ENCODE measurements at places on chromosomes 13 and 19.

DNA sequence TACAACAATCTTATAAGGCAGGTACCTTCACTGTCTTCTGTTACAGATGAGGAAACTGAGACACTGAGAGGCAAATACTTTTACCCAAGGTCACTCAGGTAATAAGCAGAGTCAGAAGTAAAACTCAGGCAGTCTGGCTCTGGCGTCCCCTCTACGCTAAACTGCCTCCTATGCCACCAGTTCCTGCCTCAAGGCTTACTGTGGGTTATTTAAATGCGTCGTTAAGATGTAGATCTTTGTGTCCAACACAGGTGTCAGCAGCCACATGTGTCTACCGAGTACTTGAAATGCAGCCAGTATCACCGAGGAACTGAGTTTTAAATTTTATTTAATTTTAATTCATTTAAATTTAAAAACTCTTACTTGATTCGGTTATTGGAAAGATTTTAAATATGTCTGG, 1.9 kb downstream of the HAS1 start:
- no peak for DNase-seq

GRCh38 chr13:49494645-49495044, 1.1 kb upstream of the PHF11 start:
- no peak for DNase-seq

- no peak for DNase-seq
These were observed 563.5 kb upstream of the SPRY2 start for GRCh38 chr13:80904386-80904785.

DNA sequence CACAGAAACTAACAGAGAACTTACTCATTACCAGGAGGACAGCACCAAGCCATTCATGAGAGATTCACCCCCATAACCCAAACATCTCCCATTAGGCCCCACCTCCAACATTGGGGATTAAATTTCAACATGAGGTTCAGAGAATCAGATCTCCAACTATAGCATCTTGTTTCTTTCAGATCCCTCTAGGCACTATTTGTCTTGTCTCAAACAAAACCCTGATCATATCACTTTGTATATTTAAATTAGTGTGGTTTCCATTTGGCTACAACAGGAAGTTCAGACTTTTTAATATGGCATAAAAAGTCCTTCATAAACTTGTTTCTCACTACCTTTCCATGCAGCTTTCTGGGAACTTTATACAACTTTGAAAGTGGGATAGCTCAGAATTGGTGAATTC, 699.0 kb upstream of the MIR17HG start:
- DNase-seq = no peak

GRCh38 chr19:10353793-10354391, 14.5 kb upstream of the ICAM3 start:
- DNase-seq = no peak

GRCh38 chr13:110474713-110475112, 86.8 kb downstream of the RAB20 start:
- no peak for DNase-seq

Data from NCI-H2081 treated with DMSO at 0.1 percent for 48 hours (cell line).